ENCODE measurements at places on chromosomes 1 and 21.

DNA sequence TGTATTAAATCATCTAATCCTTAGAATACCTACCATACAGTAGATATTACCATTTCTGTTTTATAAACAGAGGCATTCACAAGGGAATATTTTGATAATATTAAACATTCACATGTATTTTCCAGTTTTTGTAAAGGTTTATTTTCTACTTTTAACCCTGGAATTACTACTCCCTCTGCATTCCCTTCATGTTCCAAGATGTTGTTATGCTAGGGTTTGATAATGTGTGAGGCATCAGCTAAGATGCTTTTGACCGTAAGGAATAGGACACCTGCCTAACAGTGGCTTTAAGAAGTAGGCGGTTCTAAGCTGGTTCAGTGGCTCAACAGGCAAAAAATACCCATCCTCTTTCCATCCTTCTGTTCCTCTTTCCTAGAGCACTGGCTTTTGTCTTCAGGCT lies 131.9 kb upstream of the USP24 start:
- DNase-seq = no peak

DNA sequence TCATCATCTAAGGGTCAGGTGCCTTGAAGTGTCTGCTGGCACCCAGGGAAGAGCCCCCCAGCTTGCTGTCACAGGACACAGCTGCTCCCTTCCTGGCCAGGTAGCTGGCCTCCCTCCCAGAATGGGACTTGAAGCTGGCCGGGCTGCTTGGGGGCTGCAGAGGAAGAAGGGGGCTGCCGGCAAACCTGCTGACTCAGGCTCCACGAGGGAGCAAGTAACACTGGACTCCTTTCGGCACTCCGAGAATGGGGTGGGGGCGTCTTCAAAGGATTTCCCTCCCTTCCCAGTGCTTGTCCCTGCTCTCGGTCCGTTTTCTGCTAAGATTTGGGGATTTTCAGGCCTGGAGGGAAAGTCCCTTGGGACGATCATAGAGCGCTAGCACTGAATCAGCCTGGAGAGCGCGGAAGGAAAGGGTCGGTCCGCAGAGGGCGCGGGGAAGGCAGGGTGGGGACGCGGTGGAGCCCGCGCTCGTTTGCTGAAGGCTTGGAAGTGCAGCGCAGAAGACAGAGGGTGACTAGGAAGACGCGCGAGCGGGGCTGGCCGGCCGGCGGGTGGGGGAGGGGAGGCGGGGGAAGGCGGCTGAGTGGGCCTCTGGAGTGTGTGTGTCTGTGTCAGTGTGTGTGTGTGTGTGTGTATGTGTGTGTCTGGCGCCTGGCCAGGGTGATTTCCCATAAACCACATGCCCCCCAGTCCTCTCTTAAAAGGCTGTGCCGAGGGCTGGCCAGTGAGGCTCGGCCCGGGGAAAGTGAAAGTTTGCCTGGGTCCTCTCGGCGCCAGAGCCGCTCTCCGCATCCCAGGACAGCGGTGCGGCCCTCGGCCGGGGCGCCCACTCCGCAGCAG lies at the start of gene CSF1:
Gene CSF1, plus strand, starts transcription at position 727 of the 840 bp plus-strand sequence. CDS start 175 bp downstream, outside the sequence.
- DNase-seq = peak; percentile 82

DNA sequence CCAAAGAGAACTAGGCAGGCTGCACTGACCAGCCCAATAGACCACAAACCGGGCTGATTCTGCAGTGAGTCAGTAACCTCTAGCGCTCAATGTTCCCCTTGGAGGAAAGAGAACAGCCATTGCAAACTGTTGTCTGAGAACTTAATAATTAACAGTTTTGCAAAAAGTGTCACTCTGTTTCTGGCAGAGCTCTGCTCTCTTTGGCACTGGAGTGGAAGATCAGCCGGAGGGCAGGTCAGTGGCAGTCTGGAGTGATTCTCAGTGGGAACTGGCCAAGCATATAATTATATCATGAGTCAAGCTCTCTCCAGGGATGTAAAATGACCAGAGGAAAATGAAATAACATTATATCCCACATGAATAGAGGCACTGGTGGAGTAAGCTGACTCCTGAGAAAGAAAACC lies 238.3 kb downstream of the HLX start:
- no peak for DNase-seq

DNA sequence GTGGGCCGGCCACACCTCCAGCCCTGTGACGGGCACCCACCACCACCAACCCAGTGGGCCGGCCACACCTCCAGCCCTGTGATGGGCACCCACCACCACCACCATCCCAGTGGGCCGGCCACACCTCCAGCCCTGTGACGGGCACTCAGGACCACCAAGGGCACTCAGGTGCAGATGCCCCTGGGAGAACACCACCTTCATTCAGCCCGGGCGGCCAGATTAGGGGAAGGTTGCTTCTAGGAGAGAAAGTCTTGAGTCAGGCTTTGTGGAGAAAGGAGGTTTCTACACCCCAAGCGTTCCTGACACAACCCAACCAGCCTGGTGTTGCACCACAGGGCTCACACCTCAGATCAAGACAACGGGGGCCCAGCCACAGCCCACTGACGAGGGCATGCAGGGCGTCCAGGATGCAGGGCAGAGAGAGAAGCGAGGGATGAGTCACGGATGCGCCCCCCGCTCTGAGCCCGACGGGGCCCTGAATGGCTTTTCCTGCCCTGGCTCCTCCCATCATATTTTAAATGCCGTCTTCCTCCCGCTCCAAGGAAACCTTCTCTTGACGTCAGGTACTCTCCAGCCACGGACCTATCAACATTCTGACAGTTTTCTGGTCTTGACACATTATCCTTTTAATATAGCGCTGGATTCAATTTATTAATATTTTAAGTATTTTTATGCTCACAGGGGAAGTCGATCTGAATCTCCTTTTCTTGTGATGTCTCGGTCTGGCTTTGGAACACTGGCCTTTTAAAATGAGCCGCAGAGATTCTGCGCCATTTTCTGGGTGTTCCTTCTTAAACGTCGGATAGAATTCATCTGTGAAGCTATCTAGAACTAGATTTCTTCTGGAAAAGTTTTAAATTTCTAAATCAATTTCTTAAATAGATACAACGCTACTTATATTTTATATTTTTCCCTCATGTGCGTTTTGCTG lies 631 bp upstream of the SPATC1L start:
- peak; percentile 70 for DNase-seq

DNA sequence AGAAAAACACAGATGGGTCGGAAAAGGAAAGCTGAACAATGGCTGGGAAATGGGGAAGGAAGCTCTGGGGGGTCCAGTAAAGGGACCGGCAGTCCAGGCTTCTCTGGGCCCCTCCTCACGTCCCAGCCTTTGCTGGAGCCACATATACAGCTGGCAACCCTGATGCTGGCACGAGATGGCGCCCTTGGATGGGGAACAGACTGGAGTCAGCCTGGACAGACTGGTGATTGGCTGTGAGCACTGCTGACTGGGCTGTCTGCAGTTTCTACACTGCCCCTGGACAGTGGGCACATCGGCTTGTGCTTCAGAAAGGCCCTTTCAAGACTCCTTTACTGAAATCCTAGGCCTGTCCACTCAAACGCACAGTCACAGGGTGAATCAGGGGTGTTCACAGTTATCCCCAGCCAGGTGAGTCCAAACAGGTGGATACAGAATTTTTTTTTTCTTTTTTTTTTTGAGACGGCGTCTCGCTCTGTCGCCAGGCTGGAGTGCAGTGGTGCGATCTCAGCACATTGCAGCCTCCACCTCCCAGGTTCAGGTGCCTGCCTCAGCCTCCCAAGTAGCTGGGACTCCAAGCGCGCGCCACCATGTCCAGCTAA lies 31.1 kb upstream of the ZBTB40 start:
- peak; percentile 46 for DNase-seq

GRCh38 chr1:183633676-183634343 lies 1.8 kb downstream of the ARPC5 start:
- DNase-seq = peak; percentile 75

GRCh38 chr1:43705334-43705733 lies 2.0 kb upstream of the ST3GAL3 start:
- DNase-seq = no peak

DNA sequence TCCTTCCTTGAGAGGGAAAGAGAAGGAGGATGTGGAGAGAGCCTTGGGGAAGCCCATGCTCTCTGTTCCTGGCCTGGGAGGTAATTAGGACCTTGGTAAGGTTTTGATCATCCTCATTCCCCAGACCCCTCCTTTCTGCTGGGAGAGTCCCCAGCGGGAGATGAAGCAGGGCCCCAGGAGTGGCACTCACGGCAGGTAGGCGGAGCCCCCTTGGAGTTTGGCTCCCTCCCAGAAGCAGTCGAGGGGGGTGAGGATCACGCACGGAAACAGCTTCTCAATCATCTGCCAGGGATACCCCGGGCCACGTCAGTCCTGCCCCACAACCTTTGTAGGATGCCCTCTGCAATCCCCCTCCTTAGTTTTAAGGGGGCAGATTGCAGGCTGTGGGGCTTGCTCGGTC lies 11.5 kb downstream of the PTCH2 start:
- DNase-seq = no peak
